ENCODE measurements at places on chromosomes 11 and 22.

DNA sequence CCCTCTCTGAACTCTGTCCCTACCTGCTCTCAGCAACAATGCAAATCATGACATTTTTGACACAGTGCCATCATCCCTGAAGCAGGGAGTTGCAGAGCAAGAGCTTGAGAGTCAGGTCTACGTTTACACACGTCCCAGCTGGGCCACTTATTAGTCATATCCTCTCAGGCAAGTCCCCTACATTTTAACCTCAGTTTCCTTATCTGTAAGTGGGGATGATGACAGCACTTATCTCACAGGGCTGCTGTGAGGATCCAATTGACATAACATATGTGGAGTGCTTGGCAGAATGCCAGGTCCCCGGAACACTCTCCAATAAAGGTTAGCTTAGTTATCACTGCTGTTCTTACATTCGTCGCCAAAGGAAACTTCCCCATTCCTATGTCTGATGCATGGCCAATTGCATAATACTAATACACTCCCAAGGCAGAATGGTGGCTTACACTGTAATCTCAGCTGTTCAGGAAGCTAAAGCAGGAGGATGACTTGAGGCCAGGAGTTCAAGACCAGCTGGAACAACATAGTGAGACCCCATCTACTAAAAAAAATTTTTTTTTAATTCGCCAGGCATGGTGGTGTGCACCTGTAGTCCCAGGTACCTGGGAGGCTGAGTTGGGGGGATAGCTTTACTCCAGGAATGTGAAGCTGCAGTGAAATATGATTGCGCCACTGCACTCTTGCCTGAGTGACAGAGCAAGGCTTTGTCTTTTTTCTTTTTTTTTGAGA, 16.6 kb downstream of the ASCC2 start:
- H3K27ac ChIP-seq: peak overlapping the region; percentile 13
- H3K4me1 ChIP-seq: peaks cover 14% of the 10 kb centered on the region
- H3K4me3 ChIP-seq: no peak overlapping the region
- peak; percentile 83 for DNase-seq

GRCh38 chr22:46589141-46589748, 30.9 kb upstream of the GRAMD4 start:
- no peak overlapping the region for H3K4me3 ChIP-seq
- H3K4me1 ChIP-seq: peaks cover 5% of the 10 kb centered on the region
- H3K27me3 ChIP-seq: no peaks in the 10 kb centered on the region
- H3K27ac ChIP-seq: no peak overlapping the region
- H3K36me3 ChIP-seq: no peaks in the 10 kb centered on the region
- no peak for DNase-seq

DNA sequence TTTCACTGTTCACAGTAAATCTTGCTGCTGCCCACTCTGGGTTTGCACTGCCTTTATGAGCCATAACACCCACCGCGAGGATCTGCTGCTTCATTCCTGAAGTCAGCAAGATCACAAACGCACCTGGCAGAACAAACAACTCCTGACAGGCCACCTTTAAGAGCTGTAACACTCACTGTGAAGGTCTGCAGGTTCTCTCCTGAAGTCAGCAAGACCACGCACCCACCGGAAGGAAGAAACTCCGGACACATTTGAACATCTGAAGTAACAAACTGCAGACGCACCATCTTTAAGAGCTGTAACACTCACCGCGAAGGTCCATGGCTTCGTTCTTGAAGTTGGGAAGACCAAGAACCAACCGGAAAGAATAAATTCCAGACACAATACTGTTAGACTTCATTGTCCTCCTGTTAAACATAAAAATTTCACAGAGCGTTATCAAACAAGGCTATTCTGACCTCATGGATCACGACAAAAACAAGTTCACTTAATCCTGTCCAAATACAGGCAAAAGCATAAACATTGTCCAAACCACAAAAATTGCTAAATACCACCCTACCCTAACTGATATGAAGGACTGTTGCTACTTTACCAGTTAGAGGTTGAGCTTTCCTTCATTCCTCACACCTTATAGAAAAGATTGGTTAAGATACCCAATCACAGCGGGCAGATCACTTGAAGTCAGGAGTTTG, 3.0 kb upstream of the CCDC117 start:
- no peak overlapping the region for H3K27ac ChIP-seq
- peaks cover 3% of the 10 kb centered on the region for H3K36me3 ChIP-seq
- no peaks in the 10 kb centered on the region for H3K27me3 ChIP-seq
- no peak for DNase-seq
- H3K4me1 ChIP-seq: 0 out of 2 replicates have a peak, but pooled peaks cover 4% of the 10 kb centered on the region
- H3K4me3 ChIP-seq: no peak overlapping the region

DNA sequence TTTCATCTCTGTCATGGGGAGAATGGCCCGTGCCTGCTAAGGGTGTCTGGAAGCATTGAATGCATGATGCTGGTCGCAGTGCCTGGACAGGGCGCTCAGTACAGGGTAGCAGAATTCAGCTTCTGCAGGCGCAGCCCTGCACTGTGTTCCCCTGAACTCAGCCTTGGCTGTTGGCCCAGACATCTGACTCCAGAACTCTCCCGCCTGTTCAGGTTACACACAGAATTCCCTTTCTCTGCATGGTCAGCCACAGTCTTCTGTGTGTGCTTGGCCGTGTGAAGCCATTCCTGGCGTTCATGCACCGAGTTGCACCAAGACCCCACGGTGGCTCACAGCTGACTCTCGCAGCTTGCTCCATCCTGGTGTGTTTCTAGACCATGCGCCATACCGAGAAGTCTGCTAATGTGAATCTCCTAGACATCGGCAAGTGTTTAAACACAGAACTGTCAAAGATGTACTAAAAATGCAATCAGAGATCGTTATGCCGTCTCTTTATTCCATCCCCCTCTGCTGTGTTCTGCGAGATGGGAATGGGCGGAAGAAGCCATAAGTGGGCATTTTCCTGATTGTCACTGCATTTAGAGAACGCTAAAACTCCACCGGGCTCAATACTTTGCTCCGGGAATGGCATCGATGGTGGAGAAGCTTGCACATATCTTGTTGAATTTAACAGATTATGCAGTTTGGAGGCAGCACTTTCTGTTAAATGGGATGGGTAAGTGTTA, 55.6 kb downstream of the MPPED1 start:
- DNase-seq: no peak
- H3K4me1 ChIP-seq: no peaks in the 10 kb centered on the region
- H3K27me3 ChIP-seq: no peaks in the 10 kb centered on the region

DNA sequence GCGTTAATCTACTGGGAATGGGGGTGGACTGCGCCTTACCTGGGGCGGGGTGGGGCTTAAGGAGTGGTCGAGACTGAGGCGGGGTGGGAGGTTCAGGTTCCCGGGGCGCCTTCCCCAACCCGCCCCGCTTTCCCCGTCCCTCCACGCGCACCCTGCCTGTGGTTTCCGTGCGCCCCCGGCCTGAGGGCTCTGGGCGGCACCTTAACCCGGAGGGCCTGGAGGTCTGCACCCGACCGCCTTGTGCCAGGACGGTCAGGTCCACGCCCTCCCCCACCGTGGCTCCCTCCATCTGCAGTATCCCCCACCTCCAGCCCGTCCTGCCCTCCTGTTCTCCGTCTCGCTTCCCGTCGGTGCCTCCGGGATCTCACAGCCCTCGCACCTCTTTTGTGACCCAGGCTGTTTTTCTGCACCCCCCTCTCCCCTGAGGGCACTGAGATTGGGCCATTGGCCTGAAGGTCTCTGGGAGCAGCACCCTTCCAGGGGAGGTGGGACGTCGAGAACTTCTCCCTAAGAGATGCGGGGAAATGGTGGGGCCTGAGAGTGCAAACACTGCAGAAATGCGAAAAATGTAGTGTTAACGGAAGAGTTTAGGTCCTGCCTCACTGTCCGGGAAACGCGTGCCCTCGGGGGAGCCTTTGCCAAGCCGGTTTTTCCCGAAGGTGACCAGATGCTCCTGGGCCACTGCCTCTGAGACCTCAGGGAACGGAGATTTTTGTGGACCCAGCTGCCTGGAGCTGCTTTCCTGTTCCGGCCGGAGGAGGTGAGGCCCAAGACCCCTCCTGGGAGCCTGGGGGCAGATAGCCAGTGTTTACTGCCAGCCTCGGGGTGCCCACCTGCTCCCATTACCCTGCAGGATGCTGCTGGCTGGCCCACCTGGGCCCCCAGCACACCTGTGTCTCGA, 1.2 kb upstream of the ASCL2 start:
- no peaks in the 10 kb centered on the region for H3K4me1 ChIP-seq
- no peak overlapping the region for H3K4me3 ChIP-seq
- no peaks in the 10 kb centered on the region for H3K36me3 ChIP-seq
- H3K27me3 ChIP-seq: peaks cover 63% of the 10 kb centered on the region
- no peak overlapping the region for H3K27ac ChIP-seq

DNA sequence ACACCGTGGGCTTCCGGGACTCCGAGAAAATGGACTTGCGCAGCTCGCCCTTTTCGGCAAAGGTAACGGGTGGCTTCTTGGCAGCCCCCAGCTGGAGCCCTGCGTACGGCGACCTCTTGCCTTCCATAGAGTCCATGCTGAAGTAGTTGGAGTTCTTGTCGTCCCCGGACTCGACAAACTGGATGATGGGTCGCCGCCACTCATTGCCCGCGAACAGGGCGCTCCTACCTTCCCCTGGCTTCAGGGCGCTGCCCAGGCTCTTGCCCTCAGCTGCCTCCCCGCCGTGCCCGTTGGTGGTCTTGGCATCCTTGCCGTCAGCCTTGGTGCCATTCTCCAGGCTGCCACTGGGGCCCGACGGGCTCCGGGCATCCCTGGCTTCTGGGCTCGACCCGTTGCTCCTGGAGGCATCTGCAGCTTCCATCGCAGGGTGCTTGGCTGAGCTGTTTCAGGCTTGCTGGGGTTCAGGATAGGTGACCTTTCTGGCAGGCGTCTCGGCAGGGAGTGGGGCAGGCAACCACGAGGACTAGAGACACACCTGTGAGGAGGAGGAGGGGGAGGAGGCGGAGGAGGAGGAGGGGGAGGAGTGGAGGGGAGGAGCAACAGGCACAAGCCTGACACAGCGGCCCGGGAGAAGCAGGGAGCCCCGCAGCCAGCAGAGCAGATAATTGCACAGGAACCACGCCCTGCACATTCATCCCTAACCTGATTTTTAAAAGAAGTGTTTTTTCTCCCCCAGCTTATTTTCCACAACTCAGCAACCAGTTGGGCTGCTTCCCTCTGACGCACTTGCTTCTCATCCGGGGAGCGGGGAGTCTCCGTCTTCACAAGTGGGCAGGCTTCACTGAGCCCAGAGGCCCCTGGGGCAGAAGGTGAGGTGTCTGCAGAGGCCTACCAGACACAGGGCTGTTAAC, at the start of gene TRIM29:
Gene TRIM29, minus strand, starts transcription at position 503 of the 911 bp plus-strand sequence. Its CDS starts 82 bp downstream, at position 421.
- peaks cover 46% of the 10 kb centered on the region for H3K27me3 ChIP-seq
- H3K4me1 ChIP-seq: no peaks in the 10 kb centered on the region
- no peaks in the 10 kb centered on the region for H3K36me3 ChIP-seq
- H3K4me3 ChIP-seq: no peak within 1 kb of the TSS
- DNase-seq: no peak

- H3K4me1 ChIP-seq: peaks cover 10% of the 10 kb centered on the region
- peak; percentile 18 for DNase-seq
- H3K27me3 ChIP-seq: no peaks in the 10 kb centered on the region
- no peaks in the 10 kb centered on the region for H3K36me3 ChIP-seq
- no peak overlapping the region for H3K4me3 ChIP-seq
- H3K27ac ChIP-seq: no peak overlapping the region
These were observed 24.8 kb upstream of the CYB5R3 start for GRCh38 chr22:42673898-42674401.

GRCh38 chr11:65493367-65494176, 5.3 kb upstream of the MALAT1 start:
- H3K36me3 ChIP-seq: no peaks in the 10 kb centered on the region
- peak; percentile 99 for DNase-seq
- H3K4me3 ChIP-seq: peak overlapping the region; percentile 43
- no peaks in the 10 kb centered on the region for H3K27me3 ChIP-seq
- peaks cover 91% of the 10 kb centered on the region for H3K4me1 ChIP-seq
- peak overlapping the region; percentile 100 for H3K27ac ChIP-seq

DNA sequence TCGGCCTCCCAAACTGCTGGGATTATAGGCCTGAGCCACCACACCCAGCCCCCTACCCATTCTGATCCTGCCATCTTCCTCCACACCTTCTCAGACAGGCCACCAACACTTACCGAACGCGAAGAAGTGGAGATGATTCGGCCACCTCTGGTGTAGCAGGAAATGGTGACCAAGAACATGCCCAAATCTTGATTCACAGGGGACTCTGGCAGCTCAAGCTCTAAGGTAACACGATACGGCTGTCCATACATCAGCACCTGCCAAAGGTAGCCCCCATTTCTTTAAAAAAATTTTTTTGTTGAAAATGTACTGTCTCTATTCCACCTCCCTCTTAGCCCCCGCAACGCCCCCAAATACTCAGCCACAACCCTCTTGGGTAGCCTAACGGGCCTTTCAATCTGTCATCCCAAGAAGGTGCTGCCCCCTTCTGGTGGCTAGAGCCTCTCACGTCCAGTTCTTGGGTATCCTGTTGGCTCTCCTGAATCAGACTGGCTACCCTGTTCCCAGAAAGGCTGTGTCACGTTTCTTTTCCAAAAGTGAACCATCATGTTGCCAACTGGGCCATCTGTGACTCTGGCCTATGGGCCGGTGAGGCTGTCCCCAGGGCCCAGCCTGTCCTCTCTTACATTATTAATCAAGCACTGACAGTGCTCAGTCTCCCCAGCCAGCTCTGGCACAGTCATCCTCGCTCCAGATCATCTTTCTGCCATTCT, 5.3 kb upstream of the LRRN4CL start:
- peak; percentile 89 for DNase-seq
- no peak overlapping the region for H3K4me3 ChIP-seq
- no peaks in the 10 kb centered on the region for H3K27me3 ChIP-seq
- H3K4me1 ChIP-seq: peaks cover 17% of the 10 kb centered on the region
- peak overlapping the region; percentile 32 for H3K27ac ChIP-seq

GRCh38 chr22:10778296-10778814, 4749.6 kb upstream of the OR11H1 start:
- H3K27ac ChIP-seq: no peak overlapping the region
- H3K36me3 ChIP-seq: no peaks in the 10 kb centered on the region
- H3K27me3 ChIP-seq: no peaks in the 10 kb centered on the region

DNA sequence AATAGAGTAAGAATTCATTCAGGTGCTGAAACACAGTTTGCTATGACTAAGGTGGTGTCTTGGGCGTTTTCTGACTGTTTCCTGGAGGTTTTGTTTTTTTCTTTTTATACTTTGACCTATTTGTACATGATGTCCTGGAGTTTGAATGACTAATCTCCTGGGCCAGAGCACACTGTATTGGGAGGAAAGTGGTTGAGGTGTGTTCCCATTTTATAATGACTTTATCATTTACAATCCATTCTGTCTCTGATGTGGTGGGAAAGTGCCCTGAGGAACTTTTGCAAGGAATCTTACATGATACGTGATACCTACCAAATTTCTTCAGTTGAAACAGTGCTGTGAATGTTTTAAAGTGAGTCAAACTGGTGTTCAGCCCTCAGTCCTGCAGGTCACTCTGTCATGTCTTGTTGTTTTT, 80.8 kb downstream of the TNRC6B start:
- H3K27me3 ChIP-seq: no peaks in the 10 kb centered on the region
- peak overlapping the region; percentile 25 for H3K27ac ChIP-seq
- peak; percentile 49 for DNase-seq
- 0 out of 2 replicates have a peak, but pooled peaks cover 6% of the 10 kb centered on the region for H3K36me3 ChIP-seq
